ENCODE measurements at places on chromosomes 16 and 17.

DNA sequence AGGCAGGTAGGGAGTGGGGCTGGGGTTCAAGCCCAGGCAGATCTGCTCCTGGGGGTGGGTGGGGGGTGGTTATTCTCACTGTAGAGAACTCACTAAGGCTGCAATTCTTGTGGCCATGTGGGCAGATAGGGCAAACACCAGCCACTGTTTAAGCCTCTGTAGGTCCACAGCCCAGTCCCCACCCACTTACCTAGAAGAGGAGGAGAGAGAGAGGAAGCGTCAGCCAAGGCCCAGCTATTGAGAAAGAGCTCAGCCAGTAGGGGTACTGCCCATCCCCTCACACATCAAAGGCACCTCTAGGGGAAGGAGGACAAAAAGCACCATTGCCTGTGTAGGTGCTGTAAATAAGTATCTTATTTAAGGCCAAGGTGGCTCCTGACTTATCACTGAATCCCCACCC is 12.9 kb downstream of the KRT16 start:
- DNase-seq = no peak

GRCh38 chr17:18961634-18962493 is 9.9 kb downstream of the SLC5A10 start:
- no peak for DNase-seq

DNA sequence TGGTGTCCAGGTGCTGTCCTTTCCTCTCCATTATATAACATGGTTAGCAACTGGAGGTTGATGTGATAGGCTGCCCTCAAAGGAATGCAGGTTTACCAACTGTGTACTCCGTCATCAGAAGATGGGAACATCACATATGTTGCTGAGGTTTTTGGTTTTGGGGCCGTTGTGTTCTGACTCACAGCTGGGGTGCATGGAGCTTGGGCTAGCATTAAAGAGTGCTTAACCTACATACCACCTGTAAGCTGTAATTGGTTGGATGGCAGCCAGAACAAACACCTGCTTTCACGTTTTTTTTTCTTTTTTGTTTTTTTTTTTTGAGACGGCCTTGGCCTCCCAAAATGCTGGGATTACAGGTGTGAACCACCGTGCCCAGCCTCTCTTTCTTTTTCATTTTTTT is 20.9 kb downstream of the TMEM11 start:
- DNase-seq = no peak

DNA sequence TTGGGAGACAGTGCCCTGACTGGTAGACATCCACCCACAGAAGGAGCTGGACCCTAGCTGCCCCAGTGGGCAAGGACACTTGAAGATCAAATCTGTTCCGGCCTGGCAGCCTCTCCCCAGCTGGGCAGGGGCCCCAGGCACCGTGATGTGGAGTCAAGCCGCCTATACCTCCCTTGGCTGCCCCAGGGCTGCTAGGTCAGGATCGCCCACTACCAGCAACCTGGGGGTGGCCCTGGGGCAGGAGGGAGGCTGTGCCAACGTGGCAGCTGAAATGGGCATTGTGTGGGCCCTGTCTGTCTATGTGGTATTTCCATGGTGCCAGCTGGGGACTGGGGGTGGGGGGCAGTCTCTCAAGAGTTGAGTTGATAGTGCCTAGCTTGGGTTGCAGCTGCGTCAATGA is 941 bp downstream of the PDK2 start:
- no peak for DNase-seq

DNA sequence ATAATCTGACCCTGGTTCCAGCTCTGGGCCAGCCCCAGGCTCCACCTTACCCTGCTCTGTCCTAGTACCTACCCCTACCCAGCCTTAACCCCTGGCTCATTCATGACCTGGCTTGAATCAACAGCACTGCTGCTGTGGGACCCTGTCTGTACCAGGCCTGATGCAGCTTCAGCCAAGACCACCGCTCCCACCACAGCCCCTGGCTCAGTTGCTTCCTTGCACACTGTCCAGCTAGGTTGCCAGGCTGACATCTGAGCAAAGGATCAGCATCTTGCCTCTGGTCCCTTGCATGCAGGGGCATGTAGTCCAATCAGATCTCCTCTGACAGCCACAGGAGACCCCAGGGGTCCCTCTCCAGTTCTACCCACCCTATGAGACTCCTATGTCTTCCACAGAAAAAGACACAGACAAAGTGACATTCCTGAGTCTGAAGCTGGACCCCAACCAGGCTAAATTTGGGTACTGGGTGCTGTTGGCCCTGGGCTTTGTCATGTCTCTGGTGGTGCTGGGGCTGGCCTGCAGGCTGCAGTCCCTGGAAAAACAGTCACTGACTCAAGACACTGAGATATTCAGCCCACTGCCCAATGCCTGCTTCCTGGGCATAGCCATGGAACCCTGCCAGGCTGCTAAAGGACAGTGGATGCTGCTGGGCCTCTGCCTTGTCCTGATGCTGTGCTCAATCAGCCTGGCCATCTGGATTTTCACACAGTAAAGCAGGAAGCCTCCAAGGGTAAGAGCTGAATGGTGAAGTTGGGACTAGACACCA is 3.9 kb upstream of the KCNH6 start:
- no peak for DNase-seq

GRCh38 chr17:45324336-45324735 is 7.5 kb upstream of the MAP3K14 start:
- no peak for DNase-seq

DNA sequence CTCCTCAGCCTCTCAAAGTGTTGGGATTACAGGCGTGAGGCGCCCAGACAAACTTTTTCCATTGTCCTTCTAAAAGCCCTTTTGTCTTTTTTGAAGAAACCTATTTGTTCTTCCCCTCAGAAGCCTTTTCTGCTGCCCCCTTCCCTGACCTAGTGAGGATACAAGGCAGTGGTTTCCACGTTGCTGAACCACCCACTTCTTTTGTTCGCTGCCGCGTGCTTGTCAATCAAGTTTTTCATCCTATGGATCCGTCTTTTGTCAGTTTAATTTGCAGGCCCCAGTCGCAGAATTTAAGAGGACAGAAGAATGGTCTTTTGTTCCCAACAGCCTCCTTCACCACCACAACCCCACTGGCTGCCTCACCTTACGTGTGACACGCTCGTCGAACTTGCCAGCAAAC is 20.2 kb upstream of the GNG13 start:
- DNase-seq = no peak

DNA sequence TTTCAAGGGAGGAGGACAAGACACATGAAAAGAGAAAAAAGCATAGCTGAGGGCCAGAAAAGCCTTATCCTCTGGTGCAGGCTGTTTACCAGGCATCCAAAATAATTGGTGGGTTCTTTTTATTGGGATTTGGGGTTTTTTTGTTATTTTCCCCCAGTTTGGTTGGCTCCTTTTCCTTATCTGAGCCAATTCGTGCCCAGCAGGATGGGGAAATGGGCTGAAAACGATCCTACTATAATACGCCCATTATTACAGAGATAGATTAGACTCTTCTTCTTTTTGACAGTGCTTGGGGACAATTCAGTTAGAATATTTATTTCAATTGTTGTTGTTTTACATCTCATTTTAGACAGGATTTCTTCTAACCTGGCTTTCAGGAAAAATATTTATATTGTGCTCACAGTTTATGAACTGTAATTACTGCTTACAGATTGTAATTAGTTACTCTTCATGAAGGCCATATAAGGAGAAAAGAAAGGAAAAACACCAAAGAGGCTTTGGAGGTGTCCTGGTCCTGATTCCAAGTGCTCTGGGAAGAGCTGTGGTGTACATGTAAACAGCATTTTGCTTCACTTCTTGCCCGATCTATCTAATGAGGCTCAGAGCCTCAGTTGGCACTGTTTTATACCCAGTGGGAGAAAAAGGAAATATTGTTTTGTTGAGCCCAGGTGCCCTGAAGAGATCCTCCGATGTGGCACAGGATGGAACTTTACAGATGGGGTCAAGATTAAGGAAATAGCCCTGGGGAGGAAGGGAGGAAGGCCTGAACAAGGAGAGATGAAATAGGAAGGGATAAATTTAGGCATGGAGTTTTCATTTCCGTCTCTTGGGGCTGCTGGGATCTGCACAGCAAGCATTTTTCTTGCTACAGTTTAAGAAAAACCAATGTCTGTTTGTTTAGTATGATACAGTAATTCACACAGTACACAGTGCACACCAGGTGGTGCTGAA is 611 bp upstream of the ANKRD40 start:
- peak; percentile 41 for DNase-seq

DNA sequence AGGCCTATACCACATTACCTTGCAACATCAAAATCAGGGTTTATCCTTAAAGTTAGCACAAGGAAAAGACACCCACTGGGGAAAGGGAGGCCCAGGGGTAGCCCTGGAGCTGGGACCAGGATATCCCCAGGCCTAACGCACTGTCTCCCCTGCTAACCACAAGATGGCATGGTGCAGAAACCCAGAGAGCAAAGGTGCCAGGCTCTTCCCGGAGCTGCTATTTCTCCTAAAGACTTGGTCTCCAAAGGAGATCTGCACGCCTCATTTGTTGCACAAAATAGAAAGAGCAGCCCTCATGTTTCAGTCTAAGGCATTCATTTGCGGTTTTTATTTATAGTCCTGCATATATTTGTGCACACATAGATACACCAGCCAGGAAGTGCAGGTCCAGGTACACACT is 408.6 kb downstream of the SOX9 start:
- DNase-seq = no peak

DNA sequence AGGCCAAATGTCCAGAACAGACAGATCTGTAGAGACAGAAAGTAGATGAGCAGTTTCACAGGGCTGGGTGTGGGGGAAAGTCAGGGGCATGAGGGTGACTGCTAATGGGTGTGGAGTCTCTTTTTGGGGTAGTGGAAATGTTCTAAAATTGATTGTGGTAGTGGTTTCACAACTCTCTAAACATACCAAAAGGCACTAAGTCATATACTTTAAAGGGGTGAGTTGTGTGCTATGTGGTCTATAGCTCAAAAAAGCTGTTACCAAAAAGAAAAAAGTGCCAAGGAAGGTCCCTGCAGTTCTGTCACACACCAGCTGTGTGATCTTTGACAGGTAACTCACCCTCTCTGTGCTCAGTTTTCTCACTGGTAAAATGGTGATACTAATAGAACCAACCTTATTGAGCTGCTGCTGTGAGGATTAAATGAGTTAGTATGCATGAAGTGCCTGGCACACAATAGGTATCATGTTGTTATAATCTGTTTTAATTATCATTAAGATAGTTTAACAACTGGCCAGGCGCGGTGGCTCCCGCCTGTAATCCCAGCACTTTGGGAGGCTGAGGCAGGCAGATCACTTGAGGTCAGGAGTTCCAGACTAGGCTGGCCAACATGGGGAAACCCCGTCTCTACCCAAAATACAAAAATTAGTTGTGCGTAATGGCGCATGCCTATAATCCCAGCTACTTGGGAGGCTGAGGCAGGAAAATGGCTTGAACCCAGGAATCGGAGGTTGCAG is 10.3 kb downstream of the ITGAX start:
- DNase-seq = no peak

GRCh38 chr17:50565402-50566350 is 5.2 kb downstream of the CACNA1G start:
- no peak for DNase-seq

DNA sequence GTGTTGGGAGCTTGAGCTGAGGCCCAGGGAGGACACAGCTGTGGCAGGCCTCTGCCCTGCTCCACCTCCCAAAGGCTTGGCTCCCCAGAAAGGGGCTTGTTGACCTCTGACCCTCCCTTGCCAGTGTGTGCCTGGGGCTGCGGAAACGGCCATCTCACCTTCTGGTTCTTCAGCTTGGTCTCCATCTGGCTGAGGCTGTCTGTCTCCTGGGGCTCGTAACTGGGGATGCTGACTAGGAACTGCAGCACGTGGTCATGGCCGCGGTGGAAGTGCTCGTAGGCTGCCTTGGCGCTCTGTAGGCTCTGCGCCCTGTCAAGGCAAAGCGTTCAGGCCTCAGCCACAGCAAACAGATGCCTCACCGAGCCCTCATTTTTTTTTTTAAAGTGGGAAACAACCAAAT is 42.7 kb downstream of the UBN1 start:
- no peak for DNase-seq

- DNase-seq = no peak
Observed at GRCh38 chr16:60651346-60651745, 1384.9 kb downstream of the CDH8 start.

GRCh38 chr16:17947637-17948036 is 388.9 kb downstream of the NPIPA8 start:
- no peak for DNase-seq

GRCh38 chr17:9865586-9865985 is 39.5 kb downstream of the RCVRN start:
- no peak for DNase-seq

- DNase-seq = no peak
Observed at GRCh38 chr16:1890708-1891050, 18.7 kb upstream of the MEIOB start.

- DNase-seq = no peak
Observed at GRCh38 chr16:89431630-89432029, 58.7 kb downstream of the ANKRD11 start.
